Nephron progenitor cell (in vitro differentiated cells): ENCODE measurements at places on chromosomes 1 and 21.

- DNase-seq: no peak
Observed at GRCh38 chr1:55582084-55582483, 366.9 kb upstream of the USP24 start.

DNA sequence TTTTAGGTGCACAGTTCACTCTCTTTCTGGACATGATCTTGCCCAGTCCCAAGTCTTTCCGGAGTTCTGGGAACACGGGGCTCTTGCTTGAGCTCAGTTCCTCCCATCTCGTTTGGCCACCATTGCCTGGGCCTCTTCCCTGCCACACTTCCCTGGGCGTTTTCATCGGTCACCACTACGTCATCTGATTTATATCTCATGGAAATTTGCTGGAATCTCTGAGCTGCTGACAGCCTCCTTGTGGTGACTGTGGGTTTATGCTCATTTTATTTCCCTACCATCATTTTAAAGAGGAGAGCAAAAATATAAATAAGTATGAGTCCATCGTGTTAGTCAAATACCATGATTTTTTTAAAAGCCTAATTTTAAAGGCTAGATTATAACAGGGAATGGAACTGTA, 449.1 kb upstream of the KAZN start:
- DNase-seq: no peak

- DNase-seq: no peak
Observed at GRCh38 chr1:46638921-46639320, 22.3 kb upstream of the MOB3C start.

DNA sequence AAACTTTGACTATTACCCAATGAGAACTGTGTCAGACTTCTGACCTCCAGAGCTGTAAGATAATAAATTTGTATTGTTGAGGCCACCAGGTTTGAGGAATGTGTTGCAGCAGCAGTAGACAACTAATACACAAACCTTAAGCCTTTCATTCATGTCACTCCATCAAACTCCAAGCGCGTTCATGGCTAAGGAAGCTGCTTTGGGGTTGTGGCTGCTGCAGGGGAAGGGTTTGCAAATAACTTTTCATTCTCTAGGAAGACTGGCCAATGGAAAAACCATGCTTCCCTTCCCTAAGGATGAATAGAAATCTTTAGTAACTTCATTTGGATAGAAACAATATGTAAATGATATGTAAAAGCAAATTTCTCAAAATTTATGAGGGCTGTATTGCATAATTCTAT, 170.4 kb downstream of the RHOU start:
- no peak for DNase-seq

- peak; percentile 53 for DNase-seq
Observed at GRCh38 chr1:3869751-3870301, 12.6 kb downstream of the DFFB start.

- DNase-seq: no peak
Observed at GRCh38 chr1:32309960-32310359, 18.1 kb downstream of the HDAC1 start.

- no peak for DNase-seq
Observed at GRCh38 chr21:16634515-16634914, 878.3 kb upstream of the CXADR start.

GRCh38 chr21:43676391-43676790, 17.0 kb downstream of the RRP1B start:
- DNase-seq: no peak

DNA sequence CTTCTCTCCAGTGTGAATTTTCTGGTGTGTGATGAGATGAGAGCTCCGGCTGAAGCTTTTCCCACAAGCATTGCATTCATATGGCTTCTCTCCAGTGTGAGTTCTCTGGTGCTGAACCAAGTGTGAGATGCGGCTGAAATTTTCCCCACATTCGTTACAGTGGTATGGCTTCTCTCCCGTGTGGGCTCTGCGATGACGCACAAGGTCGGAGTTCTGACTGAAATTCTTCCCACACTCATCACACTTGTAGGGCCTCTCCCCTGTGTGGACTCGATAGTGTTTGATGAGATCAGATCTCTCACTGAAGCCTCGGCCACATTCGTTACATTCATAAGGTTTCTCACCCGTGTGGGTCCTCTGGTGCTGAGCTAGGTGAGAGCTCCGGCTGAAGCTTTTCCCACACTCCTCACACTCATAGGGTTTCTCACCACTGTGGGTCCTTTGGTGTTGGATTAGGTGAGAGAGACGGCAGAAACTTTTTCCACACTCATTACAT, 7.4 kb downstream of the ZNF436 start:
- DNase-seq: no peak

DNA sequence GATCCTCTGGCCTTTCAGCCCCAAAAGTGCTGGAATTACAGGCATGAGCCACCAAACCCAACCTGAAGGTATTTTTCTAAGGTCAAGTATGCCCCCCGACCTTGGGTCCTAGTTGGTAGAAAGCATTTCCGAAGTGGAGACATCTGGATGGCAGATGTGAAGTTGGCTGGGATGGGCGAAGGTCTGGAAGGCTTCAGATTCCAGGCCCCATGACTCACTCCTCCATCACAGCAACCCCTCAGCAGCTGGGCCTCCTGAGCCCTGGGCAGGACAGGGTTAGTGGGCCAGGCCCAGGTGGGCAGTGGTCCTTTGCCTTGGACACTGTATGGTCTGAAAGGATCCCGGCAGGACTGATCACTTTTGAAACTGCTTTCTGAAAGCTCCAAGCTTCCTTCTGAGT, 23.3 kb downstream of the NAV1 start:
- peak; percentile 15 for DNase-seq

DNA sequence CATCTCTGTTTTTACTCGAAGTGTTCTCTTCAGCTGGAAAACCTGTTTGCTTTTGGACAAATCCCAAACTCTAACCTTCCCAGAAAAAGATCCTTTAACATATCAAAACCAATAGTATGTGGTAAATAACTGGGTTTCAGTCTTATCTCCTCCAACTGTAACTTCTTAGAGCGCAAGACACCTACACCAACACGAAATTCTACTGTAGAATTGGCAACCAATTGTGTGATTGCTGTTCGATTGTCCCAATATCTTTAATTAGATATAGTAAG, 5.8 kb upstream of the MPZL1 start:
- no peak for DNase-seq

- DNase-seq: no peak
Observed at GRCh38 chr1:167522246-167522645, 3.9 kb upstream of the CD247 start.

DNA sequence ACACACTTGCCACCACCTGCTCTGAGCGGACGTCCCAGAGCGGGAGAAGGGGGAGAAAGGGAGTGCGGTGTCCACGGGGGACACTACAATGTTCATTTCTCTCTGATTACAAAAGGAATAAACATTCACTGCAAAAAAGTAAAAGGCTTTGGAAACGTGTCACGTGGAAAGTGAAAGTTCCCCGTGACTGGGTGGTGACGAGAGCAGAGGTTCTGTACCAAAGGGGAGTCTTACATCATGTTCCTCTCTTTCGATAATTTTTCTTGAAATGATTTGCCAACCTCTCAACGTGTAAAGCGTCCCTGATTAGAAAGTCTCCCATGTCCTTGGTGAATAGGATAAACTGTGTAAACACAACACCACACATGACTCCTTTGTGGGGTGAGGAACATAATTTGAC, 22.0 kb upstream of the PRDM15 start:
- no peak for DNase-seq
